Right renal pelvis (tissue), 4 donors: ENCODE measurements at places on chromosomes 5 and 9. TPM values are rescaled to one million over a fixed set of nuclear protein-coding genes. Genes with fewer than 3 reads are reported as not detected.

The CBY3 gene
- polyA plus RNA-seq = not detected

The RNF14 gene
- 58.6 TPM for polyA plus RNA-seq

The C9orf50 gene
- 0.72 TPM for polyA plus RNA-seq

The ESM1 gene
- 16.2 TPM for polyA plus RNA-seq

The PCDHA4 gene
- polyA plus RNA-seq = 0.97 TPM

DNA sequence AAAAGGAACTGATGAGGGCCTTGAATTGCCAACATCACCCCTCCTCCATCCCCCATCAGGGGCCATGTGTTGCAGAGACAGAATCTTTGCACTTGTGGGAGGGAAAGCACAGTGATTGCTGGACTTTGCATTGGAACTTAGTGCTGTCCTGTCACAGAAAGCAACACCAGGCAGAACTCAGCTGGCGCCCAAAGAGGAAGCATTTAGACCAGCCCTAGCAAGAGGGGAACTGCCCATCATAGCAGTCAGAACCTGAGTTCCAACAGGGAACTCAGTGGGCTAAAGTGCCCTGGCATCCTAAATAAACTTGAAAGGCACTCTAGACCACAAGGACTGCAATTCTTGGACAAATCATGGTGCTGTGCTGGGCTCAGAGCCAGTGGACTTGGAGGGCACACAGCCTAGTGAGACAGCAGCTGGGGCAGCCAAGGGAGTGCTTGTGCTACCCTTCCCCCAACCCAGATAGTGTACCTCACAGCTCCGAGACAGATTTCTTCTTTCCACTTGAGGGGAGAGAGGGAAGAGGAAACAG is 128.1 kb downstream of the ACTL7B start:
- no peak for DNase-seq

DNA sequence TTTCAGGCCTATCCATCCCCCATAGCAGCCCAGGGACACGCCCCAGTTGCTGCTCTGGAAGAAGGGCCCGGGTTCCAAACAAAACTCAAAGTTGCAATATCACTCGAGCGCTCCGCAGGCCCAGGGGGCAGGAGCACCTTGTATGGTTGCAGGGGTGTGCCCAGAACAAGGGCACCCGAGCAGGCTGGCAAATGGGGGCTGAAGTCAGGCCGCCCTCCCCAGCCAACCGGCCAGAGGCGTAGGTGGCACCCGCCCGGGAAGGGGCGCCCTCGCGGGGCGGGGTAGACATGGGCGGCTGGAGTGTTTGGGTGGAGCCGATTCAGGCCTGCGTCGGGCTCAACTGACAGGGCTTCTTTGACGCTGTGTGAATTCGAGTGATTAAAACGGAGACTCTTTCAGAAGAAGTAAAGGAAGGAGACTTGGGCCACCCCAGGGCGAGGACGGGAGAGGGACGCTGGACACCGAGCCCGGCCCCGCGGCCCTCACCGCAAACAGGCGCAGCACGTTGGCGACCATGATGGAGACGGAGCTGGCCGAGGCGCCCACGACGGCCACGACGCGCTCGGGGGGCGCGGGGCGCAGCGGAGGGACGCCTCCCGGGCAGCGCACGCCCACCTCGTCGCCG is 1.1 kb downstream of the GRM6 start:
- DNase-seq = no peak

GRCh38 chr5:17604951-17605350 is 968 bp downstream of the TAF11L11 start:
- DNase-seq = no peak

DNA sequence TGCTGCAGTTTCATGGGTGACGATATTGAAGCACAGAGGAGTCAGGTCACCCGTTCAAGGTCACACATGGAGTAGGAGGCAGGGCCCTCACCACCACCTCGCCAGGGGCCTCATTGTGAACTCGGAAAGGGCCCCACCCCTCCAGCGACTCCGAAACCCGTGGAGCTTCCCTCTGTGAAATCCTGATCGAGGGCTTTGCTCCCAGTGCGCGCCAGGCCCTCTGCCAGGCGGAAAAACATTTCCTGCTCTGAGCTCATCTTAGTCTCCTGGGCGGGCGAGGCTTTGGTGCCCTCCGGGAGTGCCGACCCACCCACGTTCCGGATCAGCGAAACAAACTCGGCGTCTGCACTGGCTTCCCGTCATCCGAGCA is 75.0 kb upstream of the FCN1 start:
- DNase-seq = no peak

DNA sequence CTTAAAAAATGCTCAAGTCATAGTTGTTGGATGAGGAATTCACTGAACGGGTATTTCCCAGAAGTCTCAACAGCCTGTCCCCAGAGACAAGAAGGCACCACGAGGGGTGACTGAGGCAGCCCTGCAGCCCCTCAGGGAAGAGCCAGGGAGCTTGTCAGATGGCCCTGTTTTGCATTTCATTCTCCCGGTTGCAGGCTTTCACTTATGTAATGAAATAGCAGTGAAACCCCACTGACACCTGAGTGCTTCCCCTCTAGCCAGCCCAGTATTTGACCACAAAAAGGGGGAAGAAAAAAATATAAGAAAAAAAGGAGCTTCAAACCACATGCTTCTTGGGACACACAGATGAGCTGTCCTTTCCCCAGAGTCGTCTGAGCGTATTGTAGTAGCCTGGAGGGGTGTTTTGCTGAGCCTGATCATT is 75.3 kb upstream of the IL12B start:
- DNase-seq = no peak

DNA sequence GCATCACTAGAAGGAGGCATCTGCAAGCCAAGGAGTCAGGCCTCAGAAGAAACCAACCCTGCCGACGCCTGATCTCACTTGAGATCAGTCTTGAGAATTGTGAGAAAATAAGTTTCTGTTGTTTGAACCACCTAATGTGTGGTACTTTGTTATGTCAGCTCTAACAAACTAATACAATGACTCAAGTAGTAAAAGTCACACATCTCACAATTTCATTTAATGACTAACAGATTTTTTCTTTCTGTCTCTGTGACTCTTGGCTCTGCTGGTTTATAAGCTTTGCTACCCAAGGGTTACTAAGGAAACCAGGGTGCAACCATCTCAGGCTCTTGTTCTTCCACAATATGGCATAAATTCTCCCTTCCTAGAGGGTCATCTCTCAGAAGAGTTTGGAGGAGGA is 315.8 kb upstream of the GRAMD2B start:
- no peak for DNase-seq

DNA sequence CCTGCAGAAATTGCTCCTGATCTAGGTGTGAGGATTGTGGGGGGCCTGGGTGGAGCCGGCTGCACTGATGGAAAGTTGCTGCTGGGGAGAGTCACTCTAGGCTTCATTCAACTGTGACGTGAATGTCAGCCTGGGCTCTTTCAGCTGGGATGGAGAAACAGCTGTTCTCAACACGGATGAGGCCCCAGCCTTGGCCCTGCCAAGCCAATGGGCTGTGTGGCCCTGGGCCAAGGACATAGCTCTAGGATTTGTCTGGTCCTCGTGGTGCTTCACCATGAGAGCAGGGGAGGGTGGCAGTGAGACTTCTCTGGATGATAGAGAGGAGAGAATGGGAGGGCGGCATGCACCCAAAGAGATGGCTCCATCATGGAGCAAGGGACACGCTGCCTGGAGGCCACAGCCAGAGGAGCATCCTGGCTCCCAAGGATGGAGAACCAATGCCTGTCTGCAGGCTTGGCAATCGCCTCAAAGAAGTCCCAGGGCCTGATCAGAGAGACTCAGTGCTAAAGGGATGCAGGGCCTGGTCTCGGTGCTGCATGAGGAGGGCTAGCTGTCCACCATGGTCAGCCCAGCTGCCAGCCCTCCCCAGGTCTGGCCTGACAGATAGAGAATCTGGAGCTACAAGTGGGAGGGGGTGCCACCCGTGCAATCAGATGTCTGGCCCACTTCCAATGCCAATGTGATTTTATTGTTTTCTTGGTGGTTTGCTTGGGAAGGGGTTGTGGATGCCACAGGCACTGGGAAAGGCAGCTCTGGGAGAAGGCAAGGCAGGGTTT is 141.0 kb downstream of the GADD45G start:
- DNase-seq = no peak

DNA sequence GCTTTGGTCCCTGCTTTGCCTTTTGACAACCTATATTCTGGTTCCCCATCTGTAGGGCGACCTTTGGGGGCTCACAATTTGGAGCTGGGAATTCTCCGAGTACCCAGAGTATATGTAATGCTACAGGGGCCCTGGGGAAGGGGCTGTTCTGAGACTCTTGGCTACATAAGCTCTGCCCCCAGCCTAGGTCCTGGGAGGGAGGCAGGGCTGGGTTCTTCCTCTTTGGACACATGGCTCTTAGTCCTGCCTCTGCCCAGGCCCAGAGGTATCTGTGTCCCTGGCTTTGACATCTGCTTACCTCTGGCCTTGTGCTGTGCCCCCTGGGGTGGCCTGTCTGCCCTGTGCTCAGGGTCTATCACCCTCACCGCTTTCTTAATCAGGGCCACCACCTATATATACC is 181.6 kb downstream of the CACNA1B start:
- DNase-seq = no peak

DNA sequence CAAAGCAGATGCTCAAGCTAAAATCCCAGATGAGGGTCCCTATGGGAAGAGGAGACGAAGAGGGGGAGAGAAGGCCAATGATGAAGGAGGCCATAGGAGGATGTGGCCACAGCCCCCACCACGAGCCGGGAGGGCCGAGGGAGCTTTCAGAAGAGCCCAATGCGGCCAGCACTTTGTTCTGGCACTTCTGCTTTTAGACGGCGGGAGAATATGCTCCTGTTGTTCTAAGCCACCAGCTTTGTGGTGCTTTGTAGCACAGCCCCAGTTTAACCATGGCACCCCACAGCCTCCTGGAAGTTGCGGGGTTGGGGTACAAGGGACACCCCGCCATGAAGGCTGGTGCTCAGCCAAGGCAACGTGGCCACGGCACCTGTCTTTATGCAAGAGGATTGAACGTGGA is 33.4 kb downstream of the LPCAT1 start:
- DNase-seq = no peak

DNA sequence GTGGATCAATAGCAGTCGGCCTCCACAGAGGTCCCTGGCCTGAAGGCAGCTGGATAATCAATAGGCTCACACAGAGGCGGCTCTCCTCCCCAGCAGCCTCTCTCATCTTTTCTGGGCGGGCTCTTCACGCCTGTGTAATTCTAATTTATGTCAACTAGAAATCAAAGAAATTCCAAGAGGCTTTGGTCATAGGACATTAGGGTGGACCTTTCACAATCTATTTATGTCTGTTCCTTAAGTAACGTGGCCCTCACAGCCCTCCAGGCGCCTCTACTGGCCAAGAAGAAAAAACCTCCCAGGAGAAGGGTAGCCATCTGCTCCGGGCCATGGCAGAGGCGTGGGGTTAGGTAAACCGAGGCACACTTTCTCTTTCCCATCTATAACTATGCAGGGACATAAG is 205.1 kb upstream of the EFNA5 start:
- DNase-seq = no peak

GRCh38 chr9:88980740-88981203 is 10.5 kb upstream of the S1PR3 start:
- no peak for DNase-seq

- no peak for DNase-seq
Observed at GRCh38 chr9:104069288-104069687, 24.8 kb upstream of the SMC2 start.

- DNase-seq = no peak
Observed at GRCh38 chr5:51829230-51829629, 446.0 kb downstream of the ISL1 start.

DNA sequence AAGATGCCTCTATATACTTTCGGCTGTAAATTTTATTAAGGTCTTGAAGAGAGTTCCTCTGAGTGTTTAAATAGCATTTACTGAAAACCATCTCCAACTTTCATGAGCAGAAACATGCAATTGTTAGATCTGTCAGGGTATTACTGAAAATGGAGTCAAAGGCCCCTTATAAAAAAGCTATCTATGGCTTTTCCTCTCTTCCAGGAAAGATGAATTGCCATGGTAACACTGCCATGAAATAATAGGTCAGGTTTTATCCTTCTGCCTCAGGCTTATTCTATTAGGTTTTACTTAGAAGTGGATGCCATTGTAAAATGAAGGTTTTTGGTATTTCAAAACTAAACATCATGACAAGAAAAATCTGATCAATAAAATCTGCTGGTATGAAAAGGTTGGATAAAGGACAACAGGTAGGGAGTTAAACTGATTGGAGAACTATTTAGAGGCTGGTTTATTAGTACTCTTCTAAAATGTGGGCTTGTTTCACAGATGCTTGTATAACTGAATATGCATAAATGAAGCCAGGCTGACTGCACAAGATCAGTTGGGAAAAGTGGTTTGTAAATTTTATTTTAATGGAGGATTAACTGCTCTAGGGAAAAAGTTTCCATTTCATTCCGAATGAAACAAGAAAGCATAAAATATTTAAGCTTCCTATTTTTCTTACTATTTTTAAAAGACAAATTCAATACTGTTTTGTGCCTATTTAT is 135.5 kb downstream of the RAB3C start:
- no peak for DNase-seq

- no peak for DNase-seq
Observed at GRCh38 chr5:54491326-54491725, 26.2 kb upstream of the SNX18 start.

DNA sequence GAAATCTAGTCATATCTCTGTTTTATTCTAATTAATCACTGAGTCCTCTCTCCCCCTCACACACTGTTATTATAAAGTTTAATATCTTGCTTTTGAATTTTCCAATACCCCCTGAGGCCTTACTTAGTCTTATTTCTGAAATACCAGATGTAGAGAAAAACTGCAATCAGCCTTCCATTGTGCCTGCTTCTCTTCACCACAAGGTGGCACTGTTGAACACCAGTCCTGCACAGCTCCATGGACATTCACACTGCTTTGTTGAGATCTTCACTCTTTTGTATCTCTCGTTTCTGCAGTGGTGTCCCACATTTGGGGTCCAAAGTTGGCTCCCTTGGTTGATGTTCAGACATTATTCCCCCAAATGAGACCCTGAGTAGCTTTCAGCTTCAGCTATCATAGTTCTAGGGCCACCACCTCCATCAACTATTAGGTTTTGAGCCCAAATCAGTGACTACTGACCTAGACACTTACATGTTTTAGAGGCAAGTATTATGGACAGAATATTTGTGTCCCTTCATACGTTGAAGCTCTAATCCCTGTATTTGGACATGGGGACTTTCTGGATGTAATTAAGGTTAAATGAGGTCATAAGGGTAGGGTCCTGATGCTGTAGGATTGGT is 24.3 kb downstream of the BOD1 start:
- DNase-seq = no peak

DNA sequence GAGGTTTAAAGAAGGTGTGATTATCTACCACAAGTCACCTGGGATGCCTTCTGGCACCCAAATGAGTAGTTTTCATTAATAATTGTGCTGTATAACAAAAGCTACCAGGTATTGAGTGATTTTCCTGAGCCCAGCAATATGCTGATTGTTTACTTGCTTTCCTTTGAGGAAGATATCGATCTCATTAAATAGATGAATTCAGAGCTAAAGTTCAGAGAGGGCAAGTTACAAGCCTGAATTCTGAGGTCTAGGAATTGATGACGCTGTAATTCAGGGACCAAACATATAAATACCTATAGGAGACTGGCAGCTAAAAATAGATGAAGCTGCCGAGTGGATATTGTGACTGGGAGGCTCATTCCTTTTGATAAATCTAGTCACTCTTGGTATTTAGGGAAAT is 1.1 kb downstream of the ERCC6L2 start:
- DNase-seq = no peak

GRCh38 chr5:176597417-176598389 is 12.3 kb downstream of the GPRIN1 start:
- DNase-seq = no peak
